Right atrium auricular region (tissue), 2 donors: ENCODE measurements at places on chromosomes 13 and 19.

- DNase-seq, result no peak
Observed at GRCh38 chr13:97528518-97528917, 94.5 kb downstream of the RAP2A start.

GRCh38 chr13:79780240-79780639 lies 299.3 kb downstream of the NDFIP2 start:
- no peak for DNase-seq

- DNase-seq, result peak; percentile 79
Observed at GRCh38 chr19:16417660-16418596, 53.8 kb downstream of the EPS15L1 start.

- DNase-seq, result peak; percentile 74
Observed at GRCh38 chr13:75876142-75877050, 240.3 kb downstream of the LMO7 start.

DNA sequence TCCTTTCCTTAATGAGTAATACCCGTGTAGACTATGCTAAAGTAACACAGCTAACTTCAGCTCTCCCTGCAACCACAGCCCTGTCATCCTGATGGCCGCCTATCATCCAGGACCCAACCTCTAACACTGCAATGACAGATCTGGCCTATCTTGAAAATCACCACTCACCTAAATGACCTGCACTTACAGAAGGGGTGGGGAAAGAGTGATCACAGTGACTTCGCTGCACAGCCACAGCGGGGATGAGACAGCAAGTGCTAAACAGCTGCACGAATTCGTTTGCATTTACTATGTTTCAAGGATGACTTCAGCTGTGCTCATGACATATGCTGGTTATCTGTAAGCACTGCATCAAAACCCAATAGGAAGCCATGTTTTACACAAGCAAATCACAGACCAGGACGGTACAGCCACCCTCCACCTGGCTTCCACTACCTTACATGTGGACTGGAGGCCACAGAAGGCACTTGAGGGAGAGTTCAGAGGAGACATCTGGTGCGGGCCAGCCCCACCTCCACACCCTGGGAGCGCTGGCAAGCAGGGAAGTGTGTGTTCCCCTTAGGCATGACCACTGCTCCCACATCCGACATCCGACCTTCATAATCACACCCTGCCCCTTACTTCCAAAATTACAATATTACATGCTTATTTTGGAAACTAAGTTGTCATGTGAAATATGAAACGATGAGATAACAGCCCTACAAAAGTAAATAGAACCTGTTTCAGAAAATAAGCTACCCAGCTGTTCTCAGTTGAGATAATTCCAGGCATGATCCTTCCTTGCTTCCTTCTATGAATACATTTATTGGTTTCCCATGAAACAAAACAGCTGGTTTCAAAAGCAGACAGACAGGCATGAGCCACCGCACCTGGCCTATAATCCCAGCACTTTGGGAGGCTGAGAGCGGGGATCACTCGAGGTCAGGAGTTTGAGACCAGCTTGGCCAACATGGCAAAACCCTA lies 95.7 kb downstream of the STK24 start:
- DNase-seq, result no peak

DNA sequence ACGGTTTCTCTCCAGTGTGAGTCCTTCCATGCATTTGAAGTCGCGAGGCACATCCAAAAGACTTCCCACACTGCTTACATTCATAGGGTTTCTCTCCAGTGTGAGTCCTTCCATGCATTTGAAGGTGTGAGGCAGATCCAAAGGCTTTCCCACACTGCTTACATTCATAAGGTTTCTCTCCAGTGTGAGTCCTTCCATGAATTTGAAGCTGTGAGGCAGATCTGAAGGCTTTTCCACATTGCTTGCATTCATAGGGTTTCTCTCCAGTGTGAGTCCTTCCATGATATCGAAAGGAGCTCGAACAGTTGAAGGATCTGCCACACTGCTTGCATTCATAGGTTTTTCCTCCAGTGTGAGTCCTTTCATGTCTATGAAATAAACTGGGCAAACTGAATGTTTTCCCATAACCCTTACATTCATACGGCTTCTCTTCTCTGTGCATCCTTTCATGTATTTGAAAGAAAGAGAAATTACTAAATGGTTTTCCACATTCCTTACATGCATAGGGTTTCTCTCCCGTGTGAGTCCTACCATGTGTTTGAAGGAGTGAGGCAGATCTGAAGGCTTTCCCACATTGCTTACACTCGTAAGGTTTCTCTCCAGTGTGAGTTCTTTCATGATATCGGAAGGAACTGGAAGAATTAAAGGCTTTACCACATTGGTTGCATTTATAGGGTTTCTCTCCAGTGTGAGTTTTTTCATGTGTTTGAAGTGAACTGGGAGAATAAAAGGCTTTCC lies 20.3 kb downstream of the ZNF433 start:
- no peak for DNase-seq

DNA sequence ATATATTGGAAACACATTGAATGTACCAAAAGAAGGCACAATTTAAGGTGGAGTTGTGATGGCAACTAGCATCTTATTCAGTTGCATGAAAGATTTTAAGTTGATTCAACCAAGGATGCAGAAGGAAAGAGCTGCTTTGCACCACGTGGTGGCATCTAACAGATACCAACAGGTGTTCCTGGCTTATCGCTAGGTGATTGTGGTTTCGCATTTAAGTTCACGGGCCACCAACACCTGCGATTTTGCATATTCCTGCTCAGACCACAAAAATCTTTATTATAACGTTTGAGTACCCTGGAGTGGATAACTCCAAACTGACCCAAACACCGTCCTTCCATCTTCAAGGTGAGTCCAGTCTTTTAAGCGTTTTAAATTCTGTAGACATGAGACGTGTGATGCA lies 45.3 kb downstream of the RGCC start:
- no peak for DNase-seq

- DNase-seq, result no peak
Observed at GRCh38 chr19:52398081-52398441, 412 bp downstream of the ZNF528 start.

- DNase-seq, result no peak
Observed at GRCh38 chr19:28290963-28291657, 921.8 kb downstream of the UQCRFS1 start.

GRCh38 chr19:39410831-39411080 lies 1.7 kb upstream of the PLEKHG2 start:
- DNase-seq, result no peak
